ENCODE measurements at places on chromosomes 3 and 15.

DNA sequence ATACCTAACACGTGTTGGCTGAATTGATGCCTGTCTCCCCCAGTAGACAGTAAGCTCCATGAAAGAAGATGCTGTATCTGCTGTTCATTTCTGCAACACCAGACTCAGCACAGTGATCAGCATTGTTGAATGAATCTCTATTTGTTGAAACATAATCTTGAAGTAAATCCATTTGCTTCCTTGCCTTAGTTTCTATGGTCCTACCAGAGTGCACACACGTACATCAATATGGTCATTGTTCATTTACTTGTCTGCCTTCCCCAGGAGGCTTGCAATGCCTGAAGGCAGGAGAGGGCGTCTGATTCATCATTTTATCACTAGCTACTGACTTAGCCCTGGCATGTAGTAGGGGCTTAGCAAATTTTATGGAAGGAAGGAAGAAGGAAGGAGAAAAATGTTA lies 19.2 kb downstream of the RBP2 start:
- DNase-seq: no peak

GRCh38 chr3:37500518-37500917 lies 326.1 kb upstream of the LRRFIP2 start:
- no peak for DNase-seq

DNA sequence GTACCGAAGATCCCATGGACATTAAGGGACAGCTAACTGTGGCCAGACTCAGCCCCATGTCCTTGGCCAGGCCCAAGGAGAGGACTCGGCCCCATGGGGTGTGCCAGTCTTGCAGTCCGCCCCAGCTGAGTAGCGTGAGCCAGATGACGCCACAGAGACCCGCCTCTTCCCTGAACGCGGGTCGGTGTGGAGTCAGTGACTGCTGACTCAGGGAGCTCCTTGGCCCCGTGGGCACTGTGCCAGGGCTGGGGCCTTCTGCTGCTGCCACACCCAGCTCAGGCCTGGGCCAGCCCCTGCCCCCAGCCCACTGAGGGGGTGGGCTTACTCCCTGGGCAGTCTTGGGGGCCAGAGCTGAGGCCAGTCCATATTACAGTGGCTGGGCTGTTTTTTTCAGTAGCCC lies 52.8 kb downstream of the PLXNA1 start:
- DNase-seq: no peak

DNA sequence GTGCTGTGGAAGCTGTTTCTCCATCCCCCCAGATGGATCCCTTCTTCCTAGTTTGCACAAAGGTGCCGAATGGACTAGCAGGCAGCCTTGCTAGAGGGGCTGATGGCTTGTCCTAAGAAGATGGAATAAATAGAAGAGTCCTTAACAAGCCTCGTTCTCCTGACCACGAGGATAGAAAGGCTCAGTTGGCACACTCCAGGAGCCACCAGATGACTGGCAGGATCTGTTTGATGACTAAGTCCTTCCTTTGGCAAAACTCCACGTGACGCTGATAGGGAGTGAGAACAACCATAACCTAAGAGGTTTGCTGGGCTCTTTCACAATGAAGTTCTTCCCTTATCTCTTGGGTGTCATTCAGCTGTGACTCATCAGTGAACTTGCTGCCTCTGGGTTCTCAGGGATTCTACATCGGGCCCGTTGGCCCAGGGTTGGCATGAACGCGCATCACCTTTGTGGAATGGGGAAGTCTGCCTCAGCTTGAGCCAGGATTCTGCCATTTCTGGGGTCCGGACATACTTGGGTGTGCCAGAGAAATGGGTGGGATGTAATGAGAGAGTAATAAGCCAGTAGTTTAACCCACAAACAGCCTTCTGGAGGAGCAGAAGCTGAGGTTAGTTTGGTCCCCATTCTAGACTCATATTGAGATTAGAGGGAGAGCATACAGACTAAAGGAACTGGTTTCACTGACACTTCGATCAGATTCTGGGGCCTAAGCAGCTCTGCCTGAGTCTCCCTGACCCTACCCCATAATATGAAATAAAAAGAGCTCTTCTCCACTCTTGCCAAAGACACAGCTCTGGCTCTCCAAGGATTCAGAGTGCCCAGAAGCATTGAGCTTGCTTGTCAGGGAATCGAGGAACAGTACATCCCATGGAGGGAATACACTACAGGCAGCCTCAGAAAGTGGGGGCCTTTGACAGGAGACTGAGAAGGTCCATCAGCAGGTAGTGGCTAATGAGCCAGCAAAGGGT lies 2.0 kb upstream of the MELTF start:
- DNase-seq: no peak

DNA sequence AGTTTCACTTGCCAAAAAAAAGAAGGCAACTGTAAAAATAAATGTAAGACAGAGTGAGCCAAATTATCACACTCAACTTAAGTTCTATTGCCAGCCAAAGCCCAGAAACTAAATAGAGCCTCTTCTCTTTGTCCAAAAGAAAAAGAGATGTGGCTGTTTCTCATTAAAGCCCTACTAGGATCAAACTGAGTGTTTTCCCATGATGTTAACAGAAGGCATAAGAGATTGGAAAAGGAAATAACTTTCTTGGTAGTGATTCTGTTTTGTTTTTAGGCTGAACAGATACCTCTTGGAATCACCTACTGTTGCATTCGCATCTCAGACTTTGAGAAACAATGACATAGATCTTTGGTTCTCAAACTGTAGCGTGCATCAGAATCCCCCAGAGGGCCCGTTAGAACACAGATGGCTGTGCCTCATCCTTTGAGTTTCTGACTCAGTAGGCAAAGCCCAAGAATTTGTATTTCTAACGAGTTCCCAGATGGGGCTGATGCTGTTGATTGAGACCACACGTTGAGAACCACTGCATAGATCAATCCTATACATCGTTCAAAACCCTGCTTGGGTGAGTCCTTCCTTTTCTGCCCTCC lies 42.5 kb upstream of the SRGAP3 start:
- DNase-seq: no peak

- DNase-seq: no peak
Observed at GRCh38 chr3:44395714-44396113, 57.1 kb downstream of the TCAIM start.

DNA sequence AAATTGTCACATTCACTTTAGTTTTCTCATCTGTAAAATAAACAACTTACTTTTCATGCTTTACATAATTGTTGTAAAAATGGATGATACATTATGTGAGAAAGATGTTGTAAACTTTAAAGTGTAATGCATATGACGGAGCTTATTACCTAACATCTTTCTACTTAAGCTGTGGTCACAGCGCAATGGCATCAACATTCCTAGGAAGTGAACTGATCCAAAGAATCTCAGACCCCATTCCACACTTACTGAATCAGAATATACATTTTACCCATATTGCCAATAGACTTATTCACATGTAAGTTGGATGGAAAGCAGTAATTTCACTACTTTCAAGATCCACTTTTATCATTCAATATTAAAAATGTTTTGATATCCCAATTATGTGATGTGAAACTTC lies 497.5 kb downstream of the FGF12 start:
- DNase-seq: no peak

DNA sequence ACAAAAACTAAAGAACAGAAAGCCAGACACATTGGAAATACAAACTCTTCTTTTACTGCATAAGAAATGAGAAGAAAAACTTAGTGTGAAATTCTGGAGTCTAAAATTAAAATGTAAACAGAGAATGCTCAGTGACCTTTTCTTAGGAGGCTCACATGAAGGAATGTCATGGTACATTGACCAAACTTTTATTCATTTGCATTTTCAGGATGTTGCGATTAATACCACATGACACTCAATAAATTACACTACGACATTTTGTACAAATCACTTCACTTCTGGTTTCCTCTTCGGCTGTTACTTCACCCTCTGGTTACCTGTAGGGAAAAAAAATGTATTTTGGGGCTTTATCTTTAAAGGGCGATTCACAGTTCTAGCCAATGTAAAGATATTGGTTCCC lies 56.4 kb upstream of the ACTC1 start:
- DNase-seq: no peak

- no peak for DNase-seq
Observed at GRCh38 chr3:119315600-119316312, 21.6 kb downstream of the ARHGAP31 start.

DNA sequence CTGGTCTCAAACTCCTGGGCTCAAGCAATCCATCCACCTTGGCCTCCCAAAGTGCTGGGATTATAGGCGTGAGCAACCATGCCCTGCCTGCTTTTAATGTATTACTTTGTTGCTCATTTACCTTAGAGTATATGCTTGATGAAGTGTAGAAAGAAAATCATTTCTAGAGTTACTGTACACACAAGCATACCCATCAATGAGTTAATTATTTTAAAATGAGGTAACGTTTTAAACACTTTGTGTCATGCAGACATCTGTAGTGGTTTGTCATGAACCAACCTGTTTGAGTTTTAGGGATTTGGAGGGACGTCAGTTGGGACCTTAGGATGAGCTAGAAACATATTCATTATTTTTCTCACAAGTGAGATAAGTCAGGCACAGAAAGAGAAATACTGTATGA lies 332.4 kb upstream of the IGF1R start:
- DNase-seq: no peak

- DNase-seq: no peak
Observed at GRCh38 chr15:59904450-59905135, 99.5 kb upstream of the FOXB1 start.

DNA sequence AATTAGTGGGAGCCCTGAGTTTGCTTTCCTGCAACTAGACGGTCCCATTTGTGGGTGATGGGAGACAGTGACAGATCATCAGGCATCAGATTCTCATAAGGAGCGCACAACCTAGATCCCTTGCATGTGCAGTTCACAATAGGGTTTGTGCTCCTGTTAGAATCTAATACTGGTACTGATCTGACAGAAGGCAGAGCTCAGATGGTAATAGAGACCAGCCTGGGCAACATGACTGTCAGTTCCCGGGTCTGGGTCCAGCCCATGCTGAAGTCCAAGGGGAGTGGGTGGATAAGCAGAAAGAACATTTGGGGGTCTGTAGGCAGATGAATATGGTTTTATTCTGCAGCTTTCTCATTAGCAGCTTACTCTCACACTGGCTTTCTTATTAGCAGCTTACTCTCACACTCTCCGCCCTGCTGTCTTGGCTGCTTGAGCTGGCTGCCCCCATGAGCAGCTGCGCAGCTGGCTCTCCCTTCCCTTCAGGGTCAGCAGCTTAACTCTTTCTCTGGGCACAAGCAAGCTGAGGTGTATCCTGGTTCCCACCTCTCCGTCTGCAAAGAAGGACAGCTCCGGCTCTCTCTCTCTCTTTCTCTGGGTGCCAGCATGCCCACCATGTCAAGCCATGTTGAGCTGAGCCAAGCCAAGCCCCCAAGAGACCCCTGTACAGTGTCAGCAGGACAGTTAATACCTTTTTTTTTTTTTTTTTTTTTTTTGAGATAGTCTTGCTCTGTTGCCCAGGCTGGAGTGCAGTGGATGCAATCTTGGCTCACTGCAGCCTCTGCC lies 46.5 kb downstream of the KLHDC8B start:
- DNase-seq: no peak

- DNase-seq: no peak
Observed at GRCh38 chr15:39230205-39230907, 350.5 kb upstream of the THBS1 start.

GRCh38 chr3:51686512-51687215 lies 15.6 kb downstream of the TEX264 start:
- peak; percentile 77 for DNase-seq

All from T-helper 2 cell (primary cell).